G401 (cell line): ENCODE measurements at places on chromosomes 12 and 14. TPM values are rescaled to one million over a fixed set of nuclear protein-coding genes. Genes with fewer than 3 reads are reported as not detected.

- no peak for DNase-seq
These were observed 146.6 kb downstream of the STXBP6 start for GRCh38 chr14:24903337-24903736.

SERPINA6 gene
- not detected in 2 replicates for total RNA-seq

DNA sequence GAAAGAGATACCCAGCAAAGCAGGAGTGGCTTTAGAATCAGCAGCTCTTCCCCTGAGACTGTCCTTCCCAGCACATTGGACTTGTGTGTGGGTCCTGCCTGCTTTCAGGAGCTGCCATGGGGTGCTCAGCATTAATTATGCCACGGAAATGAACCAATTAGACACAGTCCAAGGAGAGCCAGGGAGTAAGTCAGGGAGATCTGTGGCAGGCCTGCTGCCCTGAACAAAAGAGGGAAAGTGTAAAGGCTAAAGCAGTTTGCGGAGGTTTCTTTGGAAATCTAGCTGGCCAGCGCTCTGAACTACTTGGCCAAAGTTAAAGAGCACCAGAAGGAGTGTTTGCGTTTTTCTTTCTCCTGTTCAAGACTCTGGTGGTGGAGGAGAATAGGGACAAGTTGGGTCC, 65.7 kb upstream of the SRSF5 start:
- DNase-seq = peak; percentile 73

PTGR2 gene
- total RNA-seq = 2.1 and 6.6 TPM in 2 replicates

DNA sequence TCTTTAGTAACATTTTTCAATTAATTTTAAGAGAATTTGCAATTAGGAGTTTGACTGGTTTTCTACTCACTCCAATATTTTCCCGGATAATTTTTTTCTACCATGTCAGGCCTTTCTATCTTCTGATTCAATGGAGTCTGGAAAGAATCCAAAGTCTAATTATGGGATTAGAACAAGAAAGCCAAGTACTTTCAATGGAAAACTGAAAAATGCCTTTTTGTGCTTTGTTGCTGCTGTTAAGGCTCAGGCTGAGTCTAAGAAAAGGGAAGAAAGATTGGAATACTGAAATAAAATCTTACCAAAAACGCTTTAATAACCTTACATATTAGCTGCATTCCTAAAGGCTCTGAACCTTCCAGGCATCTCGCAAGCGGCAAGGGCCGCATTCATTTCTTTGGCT, 24.4 kb upstream of the DHRS4 start:
- no peak for DNase-seq

GRCh38 chr14:103656031-103656755, 27.2 kb downstream of the KLC1 start:
- DNase-seq = no peak

CAPZA3 gene
- not detected in 2 replicates for total RNA-seq

DNA sequence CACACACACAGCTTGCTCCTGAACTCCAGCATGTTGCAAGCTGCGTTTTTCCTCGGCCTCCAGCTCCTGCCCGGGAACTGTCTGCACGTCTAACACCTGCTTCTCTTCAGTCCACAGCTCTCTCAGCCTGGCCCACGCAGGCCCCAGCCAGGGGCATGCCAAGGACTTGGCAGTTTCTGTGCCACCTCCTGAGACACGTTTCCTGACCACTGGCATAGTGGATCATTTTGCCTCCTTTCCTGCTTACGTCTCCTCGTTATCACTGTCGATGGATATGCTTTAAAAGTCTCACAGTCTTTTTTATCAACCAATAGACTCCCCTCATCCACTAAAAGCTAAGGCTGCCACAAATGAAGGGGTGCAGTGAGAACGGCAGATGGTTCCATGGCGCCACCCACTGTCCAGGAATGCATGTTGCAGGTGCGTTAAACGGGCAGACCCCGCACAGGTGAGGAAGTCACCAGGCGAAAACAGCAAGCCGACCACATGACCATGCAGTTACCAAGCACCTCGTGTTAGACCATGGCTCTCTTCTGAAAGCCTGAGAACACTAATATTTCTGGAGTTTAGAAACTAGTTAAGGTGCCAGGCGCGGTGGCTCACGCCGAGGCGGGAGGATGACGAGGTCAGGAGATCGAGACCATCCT, 14.7 kb upstream of the TEAD4 start:
- DNase-seq = peak; percentile 91

DNA sequence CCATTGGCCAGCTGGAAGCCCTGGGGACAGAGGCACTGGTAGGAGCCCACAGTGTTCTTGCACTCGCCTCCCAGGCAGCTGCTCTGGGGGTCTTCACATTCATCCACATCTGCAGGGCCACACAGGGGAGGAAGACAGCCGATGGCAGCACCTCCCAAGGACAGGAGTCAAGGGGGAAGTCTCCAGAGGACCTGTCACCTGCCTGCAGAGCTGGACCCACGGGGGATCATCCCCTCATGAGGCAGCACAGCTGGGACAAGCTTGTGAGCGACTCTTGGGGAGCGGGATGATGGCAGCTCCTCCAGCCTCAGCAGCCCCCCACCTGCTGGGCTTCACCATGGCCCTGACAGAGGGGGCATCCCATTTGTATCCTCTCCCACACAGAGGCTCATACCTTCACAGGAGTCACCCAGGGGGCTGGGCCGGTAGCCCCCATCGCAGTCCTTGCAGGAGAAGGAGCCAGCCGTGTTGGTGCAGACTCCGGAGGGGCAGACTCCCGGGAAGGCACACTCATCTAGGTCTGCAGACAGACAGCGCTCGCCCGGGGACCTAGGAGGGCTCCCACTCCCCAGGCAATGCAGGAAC, 15.4 kb downstream of the ISCA2 start:
- no peak for DNase-seq

DNA sequence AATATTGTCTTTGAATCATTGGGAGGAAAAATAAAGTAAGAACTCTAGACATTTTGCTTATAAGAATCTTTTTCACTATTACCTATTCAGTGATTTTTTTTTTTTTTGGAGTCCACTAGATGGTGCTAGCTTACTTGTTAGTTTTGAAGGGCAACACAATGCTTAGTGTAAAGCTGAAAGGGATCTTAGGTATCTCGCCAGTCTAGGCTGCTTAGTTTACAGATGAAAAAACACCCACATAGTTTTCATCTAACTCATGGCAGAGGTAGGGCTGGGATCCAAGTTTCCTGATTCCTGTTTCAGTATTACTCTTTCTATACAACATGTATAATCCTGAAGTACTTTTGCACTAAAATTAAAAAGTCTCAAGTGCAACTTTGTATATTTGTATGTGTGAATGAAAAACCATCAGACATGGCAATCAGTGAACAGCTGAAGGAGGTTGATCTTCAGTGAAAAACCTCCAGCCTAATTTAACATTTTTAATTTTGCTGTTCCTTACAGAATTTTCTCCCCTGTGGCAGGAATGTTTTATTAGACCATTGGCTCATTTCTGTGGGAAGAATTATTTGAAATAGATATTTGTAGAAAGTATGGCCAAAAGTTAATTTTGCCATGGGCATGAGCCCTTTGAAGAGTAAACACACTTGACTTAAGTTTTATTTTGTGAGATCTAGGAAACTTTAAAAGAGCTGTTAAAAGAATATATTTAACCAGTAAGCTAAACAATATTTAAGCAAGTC, 40.7 kb downstream of the LRRIQ1 start:
- DNase-seq = peak; percentile 64

GLT1D1 gene
- 0.14 and 1.5 TPM in 2 replicates for total RNA-seq

DNA sequence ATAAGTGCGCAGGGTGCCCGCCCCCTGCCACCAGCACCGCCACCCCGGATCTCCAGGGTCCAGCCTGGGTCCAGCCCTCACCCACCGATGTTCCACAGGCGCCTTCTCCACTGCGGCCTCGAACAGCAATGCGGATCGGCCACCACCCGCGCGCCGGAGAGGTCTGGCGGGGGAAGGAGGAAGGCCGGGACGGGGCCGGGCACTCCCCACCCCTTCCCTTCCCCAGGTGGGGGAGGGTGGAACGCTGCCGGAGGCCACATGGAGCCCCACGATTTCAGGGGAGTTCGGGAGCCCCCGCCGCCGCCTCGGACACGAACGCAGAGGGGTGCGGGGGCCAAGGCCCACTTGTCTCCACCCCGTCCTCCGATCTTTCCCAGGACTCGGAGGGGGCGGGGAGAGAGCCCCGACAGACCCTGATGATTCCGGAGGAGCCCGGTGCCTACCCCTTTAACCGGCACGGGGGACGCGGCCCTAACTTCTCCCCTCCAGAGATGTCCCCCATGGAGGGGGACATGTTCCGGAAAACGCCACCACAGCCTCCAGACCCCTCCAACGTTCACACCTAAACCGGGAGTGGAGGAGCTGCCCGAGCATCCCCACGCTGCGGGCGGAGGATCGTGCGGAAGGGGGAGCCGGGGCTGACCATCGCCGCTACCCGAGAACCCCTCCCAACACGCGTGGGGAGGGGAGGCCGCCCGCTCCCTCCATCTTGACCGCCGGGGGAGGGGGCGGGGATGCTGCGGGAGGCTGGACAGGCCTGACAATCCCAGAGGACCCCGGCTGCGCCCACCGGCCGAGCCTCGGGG, 1.1 kb downstream of the ATXN2 start:
- DNase-seq = peak; percentile 43

DNA sequence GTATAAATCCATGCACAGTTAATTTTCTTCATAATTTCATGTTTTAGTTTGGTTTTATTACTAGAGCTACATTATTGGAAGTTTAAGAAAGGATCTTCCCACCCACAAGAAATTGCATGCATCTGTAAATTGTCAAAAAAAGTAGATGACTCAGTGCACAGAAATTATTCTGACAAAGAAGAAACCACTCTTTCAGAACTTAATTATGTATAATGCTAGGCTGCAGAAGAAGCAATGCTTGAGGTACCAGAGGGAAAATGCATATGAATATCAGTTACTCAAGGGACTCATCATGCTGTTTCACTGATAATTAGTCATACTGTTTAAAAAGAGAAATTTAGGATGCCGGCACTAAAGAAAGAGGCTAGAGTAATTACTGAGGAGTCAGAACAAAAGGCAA, 147.0 kb downstream of the SLC16A7 start:
- no peak for DNase-seq

GRCh38 chr12:124015494-124016461, 42.8 kb downstream of the ZNF664 start:
- DNase-seq = no peak

DNA sequence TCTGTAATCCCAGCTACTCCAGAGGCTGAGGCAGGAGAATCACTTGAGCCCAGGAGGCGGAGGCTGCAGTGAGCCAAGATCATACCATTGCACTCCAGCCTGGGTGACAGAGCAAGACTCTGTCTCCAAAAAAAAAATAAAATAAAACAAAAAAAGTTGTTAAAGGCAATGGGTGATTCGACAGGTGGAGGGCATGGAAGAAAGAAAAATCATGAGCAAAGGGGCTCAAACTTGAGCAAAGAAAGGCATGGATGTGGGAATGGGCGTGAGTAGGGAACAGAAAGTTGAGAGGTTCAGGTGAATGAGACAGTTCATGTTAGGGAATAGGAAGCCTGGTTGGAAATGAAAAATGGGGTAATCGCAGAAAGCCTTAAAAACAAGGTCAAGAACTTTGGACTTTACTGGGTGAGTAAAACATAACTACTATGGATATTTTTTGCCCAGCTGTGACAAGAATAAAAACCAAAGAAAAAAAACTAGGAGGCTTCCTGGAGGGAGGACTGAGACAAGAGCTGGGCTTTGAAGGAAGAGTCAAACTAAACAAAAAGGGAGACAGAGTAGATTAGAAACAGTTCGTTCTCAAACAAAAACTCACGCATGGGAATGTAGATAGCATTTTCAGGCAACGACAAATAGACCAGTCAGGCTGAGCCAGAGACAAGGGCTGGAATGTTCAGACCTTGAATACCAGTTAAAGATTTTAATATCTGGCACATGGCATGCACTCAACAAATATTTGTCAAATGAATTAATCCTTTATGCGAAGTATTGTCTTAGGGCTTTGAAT, 18.8 kb downstream of the PYM1 start:
- no peak for DNase-seq

DNA sequence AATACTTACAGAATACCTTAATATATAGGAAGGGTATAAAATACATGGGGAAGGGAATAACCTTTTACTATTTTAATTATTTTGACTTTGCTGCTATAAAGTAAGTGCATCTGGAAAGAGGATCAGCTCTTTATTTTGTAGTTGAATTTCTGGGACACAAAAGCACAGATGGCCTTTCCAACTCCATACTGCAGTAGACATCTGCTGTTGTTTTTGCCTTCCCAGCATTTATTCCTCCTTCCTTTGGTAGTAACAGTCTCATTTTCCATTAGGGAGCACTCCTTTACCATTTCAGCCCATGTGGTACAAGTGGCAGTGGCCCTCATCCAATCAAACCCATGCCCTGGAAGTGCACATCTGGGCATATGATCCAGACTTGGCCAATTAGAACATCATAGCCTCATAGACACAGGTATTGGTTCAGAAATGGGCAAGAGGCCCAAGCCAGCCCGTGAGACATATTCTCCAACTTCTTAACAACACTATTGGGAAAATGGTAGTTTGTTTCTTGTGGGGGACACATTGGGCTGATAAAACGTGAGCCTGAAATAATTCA, 64.8 kb upstream of the YARS2 start:
- peak; percentile 70 for DNase-seq

DNA sequence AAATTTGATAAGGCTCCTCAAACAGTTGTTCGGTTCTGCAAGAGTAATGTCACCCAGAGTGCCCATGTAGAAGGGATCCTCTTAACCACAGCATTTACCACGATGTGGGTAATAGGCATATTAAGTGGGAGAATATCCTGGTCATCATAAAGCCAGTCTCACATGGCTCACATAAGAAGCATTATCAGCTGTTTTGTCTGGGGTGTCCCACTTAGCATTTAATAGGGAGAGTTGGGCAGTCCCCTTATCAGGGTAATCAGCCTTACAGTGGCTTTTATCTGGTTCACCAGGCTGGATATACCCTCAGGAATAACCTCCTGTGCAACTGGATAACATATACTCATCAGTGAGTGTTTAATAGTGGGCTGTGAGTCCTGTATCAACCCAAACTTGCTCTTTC, 12.9 kb upstream of the TMEM263 start:
- DNase-seq = no peak

GRCh38 chr12:24861766-24862540, 86.9 kb downstream of the BCAT1 start:
- DNase-seq = no peak

DNA sequence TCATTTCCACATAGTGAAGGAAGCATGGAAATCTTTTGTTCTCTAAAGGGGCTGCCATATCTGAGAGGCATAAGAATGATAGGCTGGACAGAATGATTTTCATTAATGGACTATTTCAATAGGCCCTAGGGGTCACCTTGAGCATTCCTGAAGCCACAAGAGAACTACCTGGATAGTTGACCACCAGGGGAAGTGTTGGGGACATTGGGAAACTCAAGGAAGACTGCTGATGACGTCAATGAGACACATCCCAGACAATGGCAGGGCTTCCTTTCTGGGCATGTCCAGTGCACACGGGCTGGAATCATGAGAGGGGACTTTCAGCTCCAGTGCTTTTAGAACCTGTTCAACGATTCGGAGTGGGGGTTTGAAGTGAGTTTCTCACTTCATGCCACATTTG, 48.8 kb upstream of the CHST11 start:
- no peak for DNase-seq

DNA sequence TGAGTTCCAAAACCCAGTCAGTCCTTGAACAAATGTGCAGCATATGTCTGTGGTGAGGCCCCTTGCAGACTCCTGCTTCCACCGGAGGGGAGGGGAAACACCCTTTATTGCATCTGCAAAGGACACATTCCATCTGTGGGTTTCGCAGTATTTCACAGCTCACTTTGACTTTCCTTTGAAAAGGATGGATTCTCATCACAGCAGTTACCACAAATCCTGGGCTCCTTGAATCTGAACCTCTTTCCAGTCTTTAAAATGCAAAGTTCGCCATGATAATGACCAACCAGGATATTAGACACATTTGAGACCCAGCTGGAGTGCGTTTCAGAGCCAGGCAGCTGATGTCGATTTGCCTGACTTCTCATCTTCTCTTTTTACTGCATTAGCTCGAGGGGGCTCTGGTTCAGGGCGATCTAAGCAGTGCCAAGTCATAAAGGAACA, 242.4 kb downstream of the SLC15A4 start:
- DNase-seq = no peak

PRH2 gene
- total RNA-seq = not detected in 2 replicates
